T-helper 17 cell (primary cell): ENCODE measurements at places on chromosomes 12 and 14.

DNA sequence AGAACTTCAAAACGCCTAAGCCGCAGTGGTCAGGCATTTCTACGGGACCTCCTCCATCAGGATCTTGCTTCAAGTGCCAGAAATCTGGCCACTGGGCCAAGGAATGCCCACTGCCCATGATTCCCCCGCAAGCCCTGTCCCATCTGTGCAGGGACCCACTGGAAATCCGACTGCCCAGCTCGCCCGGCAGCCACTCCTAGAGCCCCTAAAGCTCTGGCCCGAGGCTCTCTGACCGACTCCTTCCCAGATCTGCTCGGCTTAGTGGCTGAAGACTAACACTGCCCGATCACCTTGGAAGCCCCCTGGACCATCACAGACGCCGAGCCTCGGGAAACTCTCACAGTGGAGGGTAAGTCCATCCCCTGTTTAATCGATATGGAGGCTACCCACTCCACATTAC lies 1113.0 kb upstream of the TMEM132C start:
- DNase-seq: no peak

DNA sequence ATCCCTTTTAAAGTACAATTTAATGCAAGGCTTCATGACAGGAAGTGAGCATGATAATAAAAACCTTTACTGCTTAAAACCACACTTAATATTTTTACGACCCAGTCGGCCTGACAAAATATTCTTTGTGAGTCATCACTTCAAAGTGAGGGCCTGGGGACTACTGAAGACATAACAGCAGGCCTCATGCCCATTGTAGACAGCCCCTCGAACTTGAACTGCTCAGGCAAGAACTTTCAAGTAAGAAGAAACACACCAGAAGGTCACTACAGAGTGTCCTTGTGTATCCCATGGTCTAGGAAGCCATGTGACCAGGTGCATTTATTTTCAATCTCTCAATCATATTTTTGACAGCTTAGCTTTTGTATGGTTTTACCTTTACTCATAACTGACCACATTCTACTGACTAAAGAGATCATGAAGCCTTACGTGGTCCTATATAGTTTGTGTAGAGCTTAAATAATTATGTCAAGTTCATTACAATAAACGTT lies 61.4 kb upstream of the MANSC4 start:
- DNase-seq: no peak

DNA sequence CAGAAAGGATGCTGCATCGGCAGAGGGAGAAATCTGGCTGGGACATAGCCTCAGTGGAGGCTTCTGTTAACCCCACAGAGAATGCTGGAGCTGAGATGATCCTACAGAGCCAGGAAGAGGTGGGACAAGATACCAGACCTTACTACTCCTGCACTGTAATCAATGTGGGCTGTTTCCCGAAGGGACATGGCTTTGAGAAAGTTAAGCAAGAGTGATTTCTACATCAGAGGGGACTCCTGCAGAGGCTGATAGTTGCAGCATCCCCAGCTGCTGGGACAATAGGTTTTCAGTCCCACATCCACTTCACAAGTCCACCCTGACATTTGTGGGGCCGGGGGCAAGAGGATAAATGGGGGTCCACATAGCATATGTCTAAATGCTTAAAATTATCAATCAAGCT lies 22.5 kb upstream of the CMKLR1 start:
- no peak for DNase-seq

- no peak for DNase-seq
Observed at GRCh38 chr12:129561304-129561703, 342.5 kb downstream of the TMEM132D start.

GRCh38 chr12:85621041-85621440 lies 215.2 kb downstream of the RASSF9 start:
- DNase-seq: no peak

DNA sequence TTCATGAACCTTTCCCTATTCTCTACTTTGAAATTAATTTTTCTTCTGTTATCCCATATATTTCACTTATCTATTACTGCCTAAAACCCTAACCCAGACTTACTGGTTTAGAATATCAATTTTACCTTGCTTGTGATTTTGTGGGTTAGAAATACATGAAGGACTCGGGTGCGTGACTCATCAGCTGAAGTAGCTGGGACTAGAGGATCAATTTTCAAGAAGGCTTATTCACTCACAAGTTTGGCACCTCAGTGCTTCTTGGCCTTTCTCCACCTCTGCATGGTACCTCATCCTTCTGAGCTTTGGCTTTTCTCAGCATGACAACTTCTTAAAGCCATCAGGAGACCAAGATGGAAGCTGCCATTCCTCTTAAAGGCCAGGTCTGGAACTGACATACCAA lies 57.8 kb downstream of the TMEM117 start:
- no peak for DNase-seq

DNA sequence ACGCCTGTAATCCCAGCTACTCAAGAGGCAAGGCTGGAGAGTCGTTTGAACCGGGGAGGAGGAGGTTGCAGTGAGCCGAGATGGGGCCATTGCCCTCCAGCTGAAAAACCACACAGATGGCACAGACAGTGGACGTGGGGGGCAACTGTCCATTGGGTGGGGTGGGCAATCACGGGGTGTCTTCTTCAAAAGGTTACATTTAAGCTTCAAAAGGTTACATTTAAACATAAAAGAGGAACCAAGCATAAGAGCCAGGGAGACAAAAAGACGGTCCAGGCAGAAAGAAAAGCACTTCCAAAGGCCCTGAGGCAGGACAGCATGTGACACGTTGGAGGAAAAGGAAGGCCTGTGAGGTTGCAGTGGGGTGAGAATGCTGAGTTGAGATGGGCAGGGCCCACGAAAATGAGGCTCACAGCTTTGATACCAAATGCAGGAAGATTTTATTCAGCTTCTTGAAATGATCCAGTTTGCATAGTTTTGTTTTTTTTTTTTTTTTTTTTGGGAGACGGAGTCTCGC lies 10.7 kb downstream of the SCARB1 start:
- DNase-seq: no peak

GRCh38 chr14:92026548-92027190 lies 13.2 kb downstream of the TRIP11 start:
- DNase-seq: no peak

DNA sequence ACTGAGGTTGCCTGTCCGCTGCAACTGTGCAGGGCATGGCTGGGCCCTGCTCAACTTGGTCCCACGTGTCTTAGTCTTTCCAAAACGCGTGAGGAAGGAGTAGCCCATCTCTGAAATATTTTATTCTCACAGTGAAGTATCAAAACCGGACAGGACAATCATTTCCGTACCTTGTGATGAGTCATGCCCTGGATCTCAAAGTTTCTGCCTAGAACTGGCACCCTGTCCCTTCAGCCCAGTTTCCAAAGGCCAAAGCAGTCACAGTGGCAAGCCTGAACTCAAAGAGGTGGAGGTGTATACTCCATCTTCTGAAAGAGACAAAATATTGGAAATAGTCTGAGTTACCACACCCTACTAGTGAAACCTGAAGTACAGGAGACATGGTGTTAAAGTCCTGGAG lies 28.5 kb upstream of the SRGAP1 start:
- no peak for DNase-seq

DNA sequence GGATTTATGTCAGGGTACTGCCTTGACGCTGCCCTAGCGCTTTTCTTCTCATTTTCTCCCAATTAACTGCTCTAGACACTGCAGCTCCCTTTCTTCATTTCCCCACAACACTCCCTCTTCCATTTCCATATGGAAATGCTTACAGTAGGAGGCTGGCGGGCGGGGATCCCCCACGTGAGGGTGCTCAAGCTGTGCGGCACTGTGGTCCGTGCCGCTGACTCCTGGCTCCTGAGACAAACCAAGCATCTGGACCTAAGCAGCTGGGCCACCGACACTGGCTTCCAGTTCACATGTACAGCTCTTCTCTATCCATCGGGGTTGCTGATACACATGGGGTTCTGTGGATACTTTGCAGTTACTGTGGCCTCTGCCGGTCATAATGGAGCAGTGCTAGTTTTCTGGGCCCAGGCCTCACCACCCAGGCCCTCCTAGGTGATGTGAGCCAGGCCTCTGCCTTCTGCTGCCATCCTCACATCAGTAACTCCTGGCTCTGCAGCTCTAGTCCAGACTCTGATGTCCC lies 20.2 kb downstream of the TCHP start:
- DNase-seq: no peak

GRCh38 chr14:52833891-52834290 lies 42.5 kb upstream of the GNPNAT1 start:
- DNase-seq: no peak

DNA sequence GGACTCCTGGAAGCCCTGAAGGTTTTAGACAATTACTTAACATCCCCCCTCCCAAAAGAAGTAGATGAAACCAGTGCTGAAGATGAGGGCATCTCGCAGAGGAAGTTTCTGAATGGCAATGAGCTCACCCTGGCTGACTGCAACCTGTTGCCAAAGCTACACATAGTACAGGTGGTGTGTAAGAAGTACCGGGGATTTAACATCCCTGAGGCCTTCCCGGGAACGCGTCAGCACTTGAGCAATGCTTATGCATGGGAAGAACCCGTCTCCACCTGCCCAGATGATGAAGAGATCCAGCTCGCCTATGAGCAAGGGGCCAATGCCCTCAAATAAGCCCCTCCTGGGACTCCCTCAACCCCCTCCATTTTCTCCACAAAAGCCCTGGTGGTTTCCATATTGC lies 10.6 kb upstream of the SPPL3 start:
- no peak for DNase-seq

DNA sequence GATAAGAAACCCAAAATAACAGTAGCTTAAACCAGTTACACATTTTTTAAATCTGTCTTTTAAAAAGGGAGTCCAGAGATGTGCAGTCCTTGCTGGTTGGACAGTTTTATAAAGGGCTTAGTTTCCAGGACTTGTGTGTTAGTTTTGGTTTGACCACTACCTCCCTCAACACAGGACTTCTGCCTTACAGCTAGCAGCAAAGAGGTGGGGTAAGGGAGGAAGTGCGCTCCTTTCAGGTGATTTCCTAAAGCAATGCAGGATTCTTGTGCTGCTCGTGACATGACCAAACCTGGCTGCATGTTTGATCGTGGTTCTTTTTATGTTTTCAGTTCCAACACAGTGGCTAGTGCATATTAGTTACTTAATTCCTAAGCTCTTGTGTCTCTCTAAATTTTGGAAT lies 266.2 kb downstream of the TMTC2 start:
- DNase-seq: no peak

GRCh38 chr12:52713960-52714886 lies 10.9 kb upstream of the KRT77 start:
- DNase-seq: no peak
